Fibroblast of upper back skin (primary cell): ENCODE measurements at places on chromosomes 2 and 18.
A peak's percentile ranks its signal among the peaks of the same experiment; 100 is the strongest.

- no peak for DNase-seq
These were observed 16.2 kb downstream of the ATG16L1 start for GRCh38 chr2:233267516-233268245.

GRCh38 chr2:11556101-11556806, 22.4 kb downstream of the GREB1 start:
- DNase-seq = no peak

GRCh38 chr2:55049821-55050099, 491 bp downstream of the RTN4 start:
- DNase-seq = no peak

DNA sequence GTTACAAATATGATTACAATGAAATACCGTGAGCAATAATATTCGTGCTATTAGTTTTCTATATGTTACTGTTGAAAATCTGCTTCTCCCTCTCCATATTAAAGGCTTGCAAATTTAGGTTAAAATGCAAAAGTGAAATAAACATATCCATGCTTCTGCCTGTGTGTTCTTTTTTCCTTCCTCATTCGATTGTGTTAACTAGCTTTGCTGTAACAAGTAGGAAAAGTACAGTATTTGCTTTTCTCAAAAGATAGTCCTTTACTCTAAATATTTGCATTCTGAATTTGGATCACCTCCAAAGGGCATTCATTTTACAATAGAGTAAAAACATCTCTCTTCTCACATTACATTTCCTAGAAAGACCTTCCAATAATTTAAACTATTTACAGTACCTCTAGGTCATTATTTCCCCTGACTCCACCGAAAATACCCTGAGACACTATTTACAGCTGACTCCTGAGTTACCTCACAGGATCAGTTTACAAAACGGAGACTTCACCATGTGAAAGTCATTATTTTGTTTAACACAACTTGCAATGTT, 835.0 kb upstream of the FANCL start:
- no peak for DNase-seq

GRCh38 chr18:76356666-76357065, 138.4 kb downstream of the ZNF516 start:
- DNase-seq = no peak

DNA sequence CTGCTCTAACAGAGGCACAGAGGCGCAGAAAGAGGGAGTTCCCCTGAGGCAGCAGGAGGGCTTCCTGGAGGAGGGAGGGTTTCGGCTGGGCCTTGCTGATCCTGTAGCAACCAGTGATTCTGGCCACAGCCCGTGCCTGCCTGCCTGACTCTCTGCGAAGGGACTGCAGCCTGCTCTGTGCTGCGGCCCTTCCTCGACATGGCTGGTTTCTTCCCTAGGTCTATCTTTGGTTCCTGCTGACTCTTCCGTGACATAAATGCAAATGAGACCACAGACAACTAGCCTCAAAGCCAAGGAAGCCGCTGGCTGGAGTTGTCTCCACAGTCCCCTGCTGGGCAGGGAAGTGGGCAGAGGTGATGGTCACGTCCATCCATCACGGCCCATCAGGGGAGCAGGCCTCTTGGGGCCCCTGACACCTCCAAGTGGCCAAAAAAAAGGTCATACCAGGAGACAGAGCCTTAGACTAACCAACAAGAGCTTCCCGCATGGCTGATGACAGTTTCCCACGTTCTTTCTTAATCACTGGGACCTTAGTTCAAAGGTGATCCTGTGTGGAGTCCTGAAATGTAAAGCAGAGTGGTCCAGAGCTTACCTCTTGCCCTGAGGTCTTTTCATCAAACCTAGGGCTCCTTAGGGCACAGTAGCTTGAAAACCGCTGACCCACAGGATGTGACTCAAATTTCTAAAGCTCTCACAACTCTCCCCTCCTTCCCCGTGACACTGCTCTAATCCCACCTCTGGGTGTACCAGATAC, 55.3 kb downstream of the HS1BP3 start:
- DNase-seq = peak; percentile 47

DNA sequence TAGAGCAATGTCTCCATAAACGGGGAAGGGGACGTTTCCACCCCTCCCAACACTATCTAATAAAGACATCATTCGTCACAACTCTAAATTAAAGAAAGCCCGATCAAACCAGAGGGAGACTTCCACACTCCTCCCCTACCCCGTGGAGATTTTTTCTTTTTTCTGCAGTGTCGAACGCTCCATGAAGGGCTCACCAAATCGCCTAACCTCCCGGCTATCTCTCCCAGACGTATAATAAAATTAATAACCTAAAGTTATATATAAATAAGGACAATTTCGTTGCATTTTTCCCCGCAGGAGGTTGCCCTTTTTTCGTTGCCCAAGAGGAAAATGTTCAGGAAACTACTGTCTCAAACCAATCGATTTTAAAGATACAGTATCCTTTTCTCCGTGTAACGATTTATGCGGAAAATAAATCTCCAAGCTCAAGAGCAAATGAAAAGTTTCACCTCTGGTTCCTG, 2.4 kb downstream of the EVX2 start:
- no peak for DNase-seq

DNA sequence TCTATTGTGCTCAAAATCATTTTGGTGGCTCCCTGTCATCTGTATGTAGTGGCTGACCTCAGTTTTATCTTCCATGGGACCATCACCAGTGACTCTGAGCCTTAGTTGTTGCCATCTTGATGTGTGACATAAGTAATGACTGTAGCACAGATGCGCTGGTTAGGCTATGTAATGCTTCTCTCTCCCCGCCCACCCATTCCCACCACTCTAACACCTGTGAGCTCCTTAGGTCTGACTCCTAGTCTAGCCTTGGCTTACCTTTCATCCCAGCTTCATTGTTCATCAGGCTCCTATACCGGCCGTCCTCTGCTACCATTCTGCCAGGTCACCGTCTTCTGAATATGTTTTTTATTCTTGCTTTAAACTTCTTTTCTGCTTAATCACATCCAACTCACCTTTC, 17.2 kb downstream of the MYO1B start:
- DNase-seq = peak; percentile 43

DNA sequence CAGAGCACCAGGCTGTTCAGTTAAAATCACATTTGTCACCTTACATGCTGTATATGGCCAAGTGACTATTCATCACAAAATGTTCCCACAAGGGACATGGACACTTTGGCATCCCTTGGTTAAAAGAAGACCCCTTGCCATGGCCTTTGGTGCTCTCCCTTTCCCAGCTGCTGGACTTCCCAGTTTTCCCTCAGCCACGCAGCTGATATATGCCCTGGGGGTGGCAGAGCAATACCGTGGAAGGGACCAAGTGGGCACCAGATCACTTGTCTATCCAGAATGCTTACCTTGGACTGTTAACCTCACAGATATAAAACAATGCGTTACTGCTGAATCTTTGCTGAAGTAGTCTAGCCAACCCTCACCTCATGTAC, 35.3 kb downstream of the PAIP2B start:
- DNase-seq = no peak

GRCh38 chr18:79568543-79569205, 110.9 kb upstream of the CTDP1 start:
- DNase-seq = no peak

GRCh38 chr2:164979113-164979512, 23.8 kb upstream of the SLC38A11 start:
- no peak for DNase-seq

DNA sequence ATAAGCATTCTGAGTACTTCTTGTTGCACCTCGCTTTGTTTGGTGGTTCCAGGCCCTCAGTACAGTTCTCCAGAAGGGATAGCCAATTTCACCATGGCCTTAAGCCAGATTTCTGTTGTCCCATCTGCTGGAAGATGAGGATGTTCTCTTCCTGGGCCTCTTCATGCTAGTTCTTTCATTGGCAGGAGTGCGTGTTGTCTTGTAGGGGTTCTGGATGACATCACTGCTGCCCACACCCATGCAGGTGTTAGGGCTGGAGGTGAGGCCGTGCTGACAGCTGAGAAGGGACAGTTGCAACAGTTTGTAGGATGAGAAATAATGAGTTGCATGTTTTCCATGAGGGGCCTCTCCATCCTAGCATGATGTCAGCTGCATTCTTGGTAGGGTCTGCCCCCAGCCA, 142.9 kb downstream of the LDLRAD4 start:
- no peak for DNase-seq

GRCh38 chr2:160700021-160700814, 206.6 kb upstream of the RBMS1 start:
- peak; percentile 82 for DNase-seq

DNA sequence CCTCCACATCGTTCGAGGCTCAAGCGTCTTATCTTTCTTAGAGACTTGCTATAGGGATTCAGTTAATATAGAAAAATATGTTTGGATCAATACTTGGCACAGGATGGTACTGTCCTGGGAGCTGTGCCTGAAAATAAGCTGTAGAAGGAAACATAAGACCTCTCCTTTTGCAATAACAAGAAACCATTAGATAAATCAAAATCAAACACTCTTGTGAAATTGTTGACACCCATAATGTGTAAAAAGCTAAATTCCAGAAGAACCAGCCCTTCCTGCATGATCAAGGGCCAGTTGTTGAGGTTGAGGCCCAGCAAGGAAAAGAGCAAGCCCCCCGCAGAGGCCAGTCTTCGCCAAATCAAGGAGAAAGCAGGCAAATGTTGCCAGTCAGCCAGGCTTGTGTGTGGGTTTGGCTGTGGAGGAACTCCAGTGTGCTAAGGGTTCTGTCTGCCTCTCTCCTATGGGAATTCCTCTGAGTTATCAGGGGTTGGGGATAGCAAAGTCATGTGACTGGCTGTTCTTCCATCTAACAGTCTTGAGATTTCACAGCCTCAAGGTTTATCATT, 185.7 kb downstream of the ACKR3 start:
- DNase-seq = peak; percentile 29
